ENCODE measurements at places on chromosomes 1 and 21.

GRCh38 chr1:40711465-40712404 is 20.2 kb downstream of the NFYC start:
- peak; percentile 51 for DNase-seq

DNA sequence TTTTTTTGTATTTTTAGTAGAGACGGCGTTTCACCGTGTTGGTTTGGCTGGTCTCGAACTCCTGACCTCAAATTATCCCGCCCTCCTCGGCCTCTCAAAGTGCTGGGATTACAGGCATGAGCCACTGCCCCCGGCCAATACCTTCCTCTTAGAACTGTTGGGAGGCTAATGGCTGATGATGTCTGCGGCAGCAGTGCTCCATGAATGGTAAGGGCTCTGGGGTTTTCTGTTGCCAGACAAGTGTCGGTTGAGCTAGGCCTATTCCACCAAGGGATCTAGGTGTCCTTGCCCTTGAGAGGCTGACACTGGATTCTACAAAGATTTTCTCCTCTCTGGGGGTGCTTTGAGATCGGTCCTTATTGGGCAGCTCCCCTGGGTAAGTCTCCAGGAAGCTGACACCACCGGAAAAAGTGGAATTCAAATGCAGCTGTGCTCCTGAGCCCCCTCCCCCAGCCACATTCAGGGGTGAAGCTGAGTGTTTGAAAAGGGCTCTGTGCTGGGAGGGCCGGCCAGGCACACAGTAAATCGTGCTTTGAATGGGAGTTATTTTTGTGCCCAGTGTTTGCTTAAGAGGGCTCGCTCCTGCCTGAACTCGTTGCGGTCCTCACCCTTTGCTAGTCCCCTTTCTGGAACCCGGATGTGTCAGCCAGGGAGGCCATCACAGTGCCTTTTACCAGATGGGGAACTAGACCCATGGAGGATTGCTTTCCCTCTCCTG is 5.2 kb downstream of the SOX13 start:
- peak; percentile 38 for DNase-seq

GRCh38 chr1:2148691-2149090 is 45.9 kb downstream of the FAAP20 start:
- peak; percentile 93 for DNase-seq

GRCh38 chr1:244092293-244092963 is 41.3 kb downstream of the ZBTB18 start:
- no peak for DNase-seq

- DNase-seq: no peak
Measured at GRCh38 chr1:164781972-164782371, 223.0 kb downstream of the PBX1 start.

DNA sequence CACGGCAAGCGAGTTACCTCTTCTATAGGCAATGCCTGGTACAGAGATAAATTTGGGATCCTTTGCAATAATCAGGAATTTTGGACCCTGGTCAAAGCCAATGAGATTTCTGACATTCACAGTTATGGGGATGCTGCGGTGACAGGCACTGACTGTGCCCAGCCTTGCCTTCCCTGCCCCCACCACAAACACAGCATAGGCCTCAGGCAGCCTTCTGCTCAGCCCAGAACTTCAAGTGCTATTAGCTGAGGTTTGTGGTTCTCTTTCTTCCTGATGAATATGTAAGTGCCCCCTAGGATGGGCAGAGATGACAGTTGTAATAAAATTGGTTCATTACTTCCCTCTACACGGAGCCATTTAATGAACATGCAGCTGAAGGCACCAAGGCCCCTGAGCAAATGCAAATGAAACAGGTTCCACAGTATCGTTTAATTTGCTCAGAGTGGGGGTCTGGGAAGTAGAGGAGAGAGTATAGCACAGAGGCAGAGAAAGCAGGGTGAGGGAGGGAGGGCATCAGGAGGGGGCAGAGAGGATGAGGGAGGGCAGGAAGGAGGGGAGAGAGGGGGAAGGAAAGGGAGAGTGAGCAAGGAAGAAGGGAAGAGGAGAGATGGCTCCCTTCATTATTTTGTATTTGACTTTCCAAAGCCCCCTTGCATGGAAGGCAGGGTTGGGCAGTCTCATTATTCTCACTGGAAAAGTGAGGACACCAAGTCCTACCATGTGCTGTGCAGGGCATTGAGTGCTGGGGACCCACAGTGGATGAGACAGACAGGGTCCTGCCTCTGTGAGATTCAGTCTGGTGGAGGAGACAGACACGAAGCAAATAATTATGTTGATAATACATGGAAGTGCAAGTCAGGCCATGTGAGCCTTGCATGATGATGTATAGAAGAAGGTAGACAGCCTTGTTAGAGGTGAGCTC is 513.0 kb downstream of the PTPRU start:
- no peak for DNase-seq

GRCh38 chr1:230622151-230622550 is 20.1 kb upstream of the COG2 start:
- no peak for DNase-seq

GRCh38 chr1:183881387-183882131 is 76.6 kb downstream of the RGL1 start:
- DNase-seq: peak; percentile 89

DNA sequence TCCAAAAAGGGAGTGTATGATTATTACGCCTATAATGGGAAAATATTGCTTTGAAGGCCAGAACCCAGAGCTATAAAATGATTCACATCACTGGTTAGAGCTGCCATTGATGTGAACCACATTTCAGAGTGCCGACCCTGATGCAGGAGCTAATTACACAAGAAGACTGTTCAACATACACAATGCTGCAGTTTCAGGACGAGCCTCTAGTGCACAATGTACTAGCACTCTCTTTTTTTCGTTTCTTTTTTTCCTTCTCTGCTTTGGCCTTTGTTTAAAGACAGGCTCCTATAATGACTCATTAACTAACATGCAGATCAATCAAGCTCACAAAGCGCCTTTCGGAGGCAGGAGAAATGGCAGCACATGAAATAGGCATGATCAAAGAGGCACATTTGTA is 66.0 kb upstream of the HMGB4 start:
- no peak for DNase-seq

DNA sequence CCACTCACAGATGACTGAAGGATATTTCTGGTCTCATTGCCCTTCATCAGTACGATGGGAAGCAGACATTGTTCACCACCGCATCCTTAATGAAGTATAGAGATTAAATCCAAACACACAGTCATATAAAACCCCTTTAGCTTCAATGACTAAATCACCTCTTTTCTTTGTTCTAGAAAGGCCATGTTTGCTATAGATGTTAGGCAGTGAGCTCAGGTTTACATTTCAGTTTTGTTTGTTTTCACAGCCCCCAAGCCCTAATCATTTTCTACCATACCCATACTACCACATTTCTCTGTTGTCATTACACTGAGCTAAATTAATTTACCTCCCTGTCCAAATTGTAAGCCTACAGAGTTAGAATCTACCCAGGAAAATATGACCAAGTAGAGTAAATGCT is 385.1 kb downstream of the NTNG1 start:
- no peak for DNase-seq

DNA sequence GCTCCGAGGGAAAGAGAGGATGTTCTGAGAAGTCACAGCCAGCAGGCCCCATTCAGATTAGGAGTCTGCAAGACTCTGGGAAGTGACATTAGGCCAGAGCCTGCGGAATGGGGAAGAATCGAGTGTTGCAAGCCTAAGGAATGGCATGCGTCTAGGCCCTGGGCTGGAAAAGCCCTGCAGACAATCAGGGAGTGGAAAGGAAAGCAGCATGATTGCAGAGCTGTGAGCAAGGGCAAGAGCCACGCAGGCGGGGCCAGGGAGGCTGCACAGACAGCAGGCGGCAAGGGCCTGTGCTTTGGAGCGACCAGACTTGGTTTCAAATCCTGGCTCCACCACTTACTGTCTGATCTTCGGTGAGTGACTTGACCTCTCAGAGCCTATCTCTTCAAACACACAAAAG is 118.2 kb downstream of the RRAGC start:
- no peak for DNase-seq

DNA sequence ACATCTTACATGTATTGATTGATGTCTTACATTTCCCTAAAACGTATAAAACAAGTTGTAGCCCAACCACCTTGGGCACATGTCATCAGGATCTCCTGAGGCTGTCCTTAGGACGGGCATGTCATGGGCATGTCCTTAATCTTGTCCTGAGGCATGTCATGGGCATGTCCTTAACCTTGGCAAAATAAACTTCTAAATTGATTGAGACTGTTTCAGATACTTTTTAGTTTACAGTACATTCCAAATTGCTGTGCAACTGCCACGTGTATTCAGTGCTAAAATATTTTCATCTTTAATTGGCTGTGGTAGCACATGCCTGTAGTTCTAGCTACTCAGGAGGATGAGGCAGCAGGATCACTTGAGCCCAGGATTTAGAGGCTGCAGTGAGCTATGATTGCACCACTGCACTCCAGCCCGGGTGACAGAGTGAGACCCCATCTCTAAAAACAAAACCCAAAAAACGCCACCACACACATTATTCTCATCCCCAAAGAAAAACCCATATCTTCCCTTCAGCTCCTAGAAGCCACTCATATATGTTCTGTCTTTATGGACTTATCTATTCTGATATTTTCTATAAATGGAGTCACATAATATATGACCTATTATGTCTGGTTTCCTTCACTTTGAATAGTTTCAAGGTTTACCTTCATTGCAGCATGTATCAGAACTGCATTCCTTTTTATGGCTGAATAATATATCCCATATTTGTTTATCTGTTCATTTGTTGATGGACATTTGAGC is 96.0 kb upstream of the BTG3 start:
- no peak for DNase-seq

- no peak for DNase-seq
Measured at GRCh38 chr1:13892671-13893325, 192.8 kb downstream of the PRDM2 start.

DNA sequence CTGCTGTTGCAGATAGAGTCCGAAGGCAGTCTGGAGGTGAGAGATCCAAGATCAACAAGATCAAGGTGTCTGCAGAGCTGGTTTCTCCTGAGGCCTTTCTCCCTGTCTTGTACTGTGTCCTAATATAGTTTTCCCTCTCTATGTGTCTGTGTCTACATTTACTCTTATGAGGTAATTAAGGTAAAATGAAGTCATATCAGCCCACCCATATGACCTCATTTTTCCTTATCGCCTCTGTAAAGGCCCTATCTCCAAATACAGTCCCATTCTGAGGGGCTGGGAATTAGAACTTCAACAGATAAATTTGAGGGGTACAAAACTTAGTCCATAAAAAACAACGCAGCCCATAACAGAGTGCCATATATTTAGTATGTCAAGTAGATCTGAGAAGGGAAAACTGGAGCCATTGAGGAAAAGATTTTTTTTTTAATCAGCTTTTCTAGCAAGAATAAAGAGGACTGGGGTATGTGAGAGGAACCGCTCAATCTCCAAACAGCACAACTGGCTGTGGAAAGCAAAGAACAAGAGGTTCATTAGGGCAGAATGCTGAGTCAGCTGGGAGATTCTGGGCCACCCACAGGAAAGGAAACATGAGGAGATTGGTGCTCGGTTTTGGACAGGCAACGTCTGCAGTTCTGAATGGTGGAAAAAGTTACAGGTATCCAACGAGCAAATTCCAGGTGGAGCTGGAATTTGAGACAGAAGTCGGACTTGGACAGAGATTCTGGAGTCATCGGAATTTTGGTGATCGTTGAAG is 65.7 kb downstream of the MAP3K21 start:
- no peak for DNase-seq

GRCh38 chr1:47510282-47510811 is 72.5 kb downstream of the FOXD2 start:
- no peak for DNase-seq

DNA sequence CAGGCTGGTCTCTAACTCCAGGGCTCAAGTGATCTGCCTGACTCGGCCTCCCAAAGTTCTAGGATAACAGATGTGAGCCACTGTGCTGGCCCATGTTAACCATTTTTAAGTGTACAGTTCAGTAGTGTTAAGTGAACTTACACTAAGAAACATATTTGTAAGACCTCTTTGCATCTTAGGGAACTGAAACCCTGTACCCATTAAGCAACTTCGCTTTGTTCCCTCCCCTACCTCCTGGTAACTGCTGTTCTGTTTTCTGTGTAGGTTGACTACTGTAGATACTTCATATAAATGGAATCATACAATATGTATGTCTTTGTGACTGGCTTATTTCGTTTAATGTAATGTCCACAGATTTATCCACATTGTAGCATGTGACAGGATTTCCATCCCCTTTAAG is 11.0 kb downstream of the NUDC start:
- no peak for DNase-seq

DNA sequence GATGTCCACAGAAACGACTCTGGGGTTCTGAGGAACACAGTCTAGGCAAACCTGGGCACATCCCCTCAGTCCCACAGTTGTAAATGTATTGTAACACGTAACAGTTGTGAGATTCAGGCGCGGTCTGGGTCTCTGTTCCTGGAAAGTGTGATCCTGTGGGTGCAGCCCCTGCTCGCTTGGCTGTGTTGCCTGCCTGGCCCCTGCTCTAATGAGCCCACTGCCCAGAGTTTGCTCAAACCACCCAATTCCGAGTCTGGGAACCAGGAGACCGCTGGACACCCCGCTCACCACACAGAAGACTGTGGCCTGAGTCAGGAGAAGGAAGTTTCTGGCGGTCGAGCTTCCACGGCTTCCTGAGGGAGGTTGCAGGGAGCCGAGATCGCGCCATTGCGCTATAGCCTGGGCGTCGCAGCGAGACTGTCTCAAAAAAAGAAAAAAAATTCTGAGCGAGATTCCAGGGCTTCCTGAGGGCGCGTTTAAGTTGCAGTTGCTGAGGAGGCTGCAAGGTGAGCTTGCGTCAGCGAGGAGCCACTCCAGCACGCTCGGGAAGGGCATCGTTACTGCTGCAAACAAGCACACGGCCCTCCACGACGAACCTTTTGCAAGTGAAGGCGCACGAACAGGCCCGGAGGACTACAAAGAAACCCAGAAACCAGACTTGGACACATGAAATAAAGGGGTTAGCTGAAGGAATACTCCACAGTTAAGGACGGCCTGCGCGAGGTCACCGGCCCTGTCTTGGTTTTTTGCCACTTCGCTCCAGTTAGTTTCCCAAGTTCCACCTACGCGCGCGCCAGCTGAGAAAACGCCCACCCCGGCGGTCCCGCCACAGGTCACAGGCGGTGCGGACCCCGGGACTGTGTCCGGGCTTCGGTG is 1.1 kb downstream of the C21orf58 start:
- peak; percentile 43 for DNase-seq

DNA sequence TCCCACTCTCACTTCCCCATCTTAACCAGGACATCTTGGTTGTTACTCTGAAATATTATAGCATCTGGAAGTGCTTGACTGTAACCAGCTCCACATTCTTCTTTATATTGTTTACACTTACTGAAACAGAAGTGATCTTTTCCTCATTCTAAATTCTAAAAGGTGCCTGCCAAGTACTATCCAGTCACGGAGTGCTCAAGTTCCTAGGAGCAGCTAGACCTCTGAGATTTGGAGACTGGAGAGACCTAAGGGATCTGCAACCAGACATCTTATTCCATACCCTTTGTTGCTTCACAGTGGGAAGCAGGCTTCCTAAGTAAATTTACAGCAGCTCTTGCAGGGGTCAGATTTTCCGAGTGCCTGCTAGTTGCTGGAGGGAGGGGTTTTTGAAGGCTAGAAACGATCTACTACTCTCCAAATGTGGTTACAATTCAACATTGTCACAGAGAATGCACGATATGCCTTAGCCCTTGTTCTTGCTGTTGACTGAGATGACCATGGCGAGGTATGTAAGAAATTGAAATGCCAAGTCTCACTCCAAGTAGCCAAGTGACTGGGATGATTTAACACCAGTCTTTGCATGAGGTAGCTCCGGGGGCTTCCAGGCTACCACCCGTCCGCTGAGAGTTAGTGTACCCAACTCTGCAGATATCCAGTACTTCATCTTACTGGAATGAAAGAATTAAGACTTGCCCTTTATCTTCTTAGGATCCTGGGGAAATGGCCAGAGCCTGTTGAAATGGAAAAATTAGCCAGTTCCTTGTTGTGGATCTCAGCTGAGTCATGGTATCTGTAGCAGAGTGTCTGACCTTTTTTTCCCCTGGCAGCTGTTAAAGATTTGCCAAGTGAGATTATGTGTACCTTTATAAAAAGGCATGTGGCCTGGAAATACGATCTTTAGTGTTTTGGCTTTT is 150.8 kb downstream of the MAST2 start:
- DNase-seq: no peak

Measured in kidney capillary endothelial cell (primary cell).